ENCODE measurements at places on chromosomes 6 and 20.

DNA sequence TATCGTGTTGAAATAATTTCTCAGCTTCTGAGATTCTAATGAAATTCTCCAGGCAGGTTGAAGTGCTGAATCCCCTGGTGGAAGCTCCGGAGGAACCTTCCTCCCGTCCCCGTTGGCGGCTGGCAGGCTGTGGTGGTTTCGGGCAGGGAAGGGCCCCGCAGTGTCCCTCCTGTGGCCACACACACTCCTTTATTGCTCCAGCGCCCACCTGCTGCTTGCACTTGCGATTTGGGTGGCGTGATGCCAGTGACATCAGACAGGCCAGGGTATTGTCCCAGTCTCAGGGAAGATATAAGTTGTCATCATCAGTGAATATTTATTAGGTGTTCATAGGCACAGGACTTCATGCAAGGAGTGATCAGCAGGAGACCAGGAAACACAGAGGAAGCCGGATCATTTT is 530.4 kb downstream of the QKI start:
- DNase-seq: no peak

DNA sequence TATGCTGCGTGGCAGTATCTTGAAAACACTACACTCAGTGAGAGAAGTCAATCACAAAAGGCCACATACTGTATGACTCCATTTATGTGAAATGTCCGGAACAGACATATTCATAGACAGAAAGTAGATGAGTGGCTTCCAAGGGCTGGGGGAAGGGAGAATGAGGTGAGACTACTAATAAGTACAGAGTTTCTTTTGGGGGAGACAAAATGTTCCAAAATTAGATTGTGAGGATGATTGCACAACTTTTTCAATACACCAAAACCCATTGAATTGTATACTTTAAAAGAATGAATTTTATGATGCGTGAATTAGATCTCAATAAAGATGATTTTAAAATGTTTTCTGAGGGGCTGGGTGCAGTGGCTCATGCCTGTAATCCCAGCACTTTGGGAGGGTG is 9.2 kb upstream of the SPO11 start:
- no peak for DNase-seq

DNA sequence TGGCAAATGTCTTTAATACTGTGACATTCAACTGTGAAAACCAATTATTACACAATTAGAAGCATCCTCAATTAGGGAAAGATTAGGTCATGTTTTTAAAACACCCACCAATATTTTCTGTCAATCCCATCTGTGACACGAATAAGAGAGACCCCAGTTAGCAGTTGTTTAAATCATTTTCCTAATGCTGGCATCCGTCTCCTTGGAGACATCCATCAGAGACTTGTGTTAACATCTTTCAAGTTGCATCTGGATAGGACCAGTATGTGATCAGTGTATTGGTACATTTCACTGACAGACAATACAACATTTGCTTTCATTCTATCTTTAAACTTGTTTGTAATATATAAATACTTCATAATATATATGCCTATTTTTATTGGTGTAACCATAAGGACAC is 420.7 kb upstream of the RNF217 start:
- no peak for DNase-seq

DNA sequence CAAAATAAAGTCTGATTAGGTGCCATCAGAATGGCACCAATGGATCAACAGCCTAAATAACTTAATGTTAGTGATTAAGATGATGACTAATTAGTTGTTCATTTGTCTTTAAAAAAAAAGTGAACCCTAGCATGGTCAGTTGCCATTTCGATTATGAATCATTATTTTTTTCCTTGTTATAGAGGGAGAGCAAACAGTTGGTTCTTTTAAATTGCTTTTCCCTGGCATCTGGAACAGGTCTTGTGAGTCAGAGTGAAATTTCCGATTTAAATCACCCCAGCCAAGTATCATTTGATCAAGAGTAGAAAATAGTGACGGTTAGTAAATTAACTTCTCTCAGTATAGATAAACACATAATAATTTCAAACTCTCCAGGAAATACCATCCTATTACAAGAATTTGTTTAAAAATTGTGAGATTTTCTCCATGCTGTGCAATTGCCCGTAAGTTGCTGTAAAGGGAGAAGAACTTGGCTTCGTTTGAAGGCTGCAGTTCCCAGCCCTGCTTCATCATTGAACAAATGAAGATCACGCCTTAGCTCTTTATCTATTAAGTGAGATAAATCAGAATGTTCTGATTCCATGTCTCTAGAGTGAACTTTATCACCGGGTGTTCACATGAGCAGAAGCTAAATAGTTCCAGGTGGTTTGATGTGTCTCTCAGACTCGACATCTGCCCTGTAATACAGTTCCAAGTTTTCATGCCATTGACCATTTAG is 741.3 kb downstream of the DOK5 start:
- no peak for DNase-seq

DNA sequence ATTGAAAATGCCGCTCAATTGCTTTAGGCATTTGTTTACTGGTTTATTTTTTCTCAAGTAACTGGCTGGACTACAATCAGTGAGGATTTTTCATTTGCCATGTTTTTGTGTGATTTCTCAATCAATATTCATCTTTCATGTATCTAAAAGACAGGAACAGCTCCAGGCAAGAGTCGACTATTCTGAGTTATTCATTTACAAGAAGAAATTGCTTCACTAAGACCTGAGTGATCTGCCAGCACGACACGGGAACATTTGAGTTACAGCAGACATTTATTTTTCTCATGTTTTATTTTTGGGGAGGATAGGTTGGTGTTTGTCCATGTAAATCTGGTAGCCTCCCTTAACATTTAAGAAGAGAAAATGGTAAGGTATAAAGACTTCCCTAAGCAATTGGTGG is 124.1 kb downstream of the CBLN4 start:
- DNase-seq: no peak

DNA sequence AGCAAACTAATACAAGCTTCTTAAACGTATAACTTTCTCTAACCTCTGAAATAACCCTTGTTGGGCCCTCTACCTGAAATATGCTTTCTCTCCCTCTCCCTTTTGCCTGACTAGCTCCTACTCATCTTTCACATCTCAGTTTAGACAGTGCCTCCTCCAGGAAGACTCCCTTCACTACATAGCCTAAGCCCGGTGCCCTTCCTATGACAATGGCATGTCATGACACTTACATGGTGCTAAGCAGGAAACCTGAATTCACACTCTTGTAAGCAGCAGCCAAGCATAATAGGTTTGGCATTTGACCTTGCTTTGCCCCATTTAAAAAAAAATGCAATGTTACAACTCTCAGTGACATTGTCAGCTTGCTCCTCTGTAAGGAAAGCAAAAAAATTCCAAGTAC is 33.1 kb upstream of the FBXL4 start:
- no peak for DNase-seq

- DNase-seq: no peak
Observed at GRCh38 chr6:131924881-131925474, 26.2 kb downstream of the CCN2 start.

GRCh38 chr6:29933955-29934354 is 8.4 kb upstream of the HLA-A start:
- no peak for DNase-seq

DNA sequence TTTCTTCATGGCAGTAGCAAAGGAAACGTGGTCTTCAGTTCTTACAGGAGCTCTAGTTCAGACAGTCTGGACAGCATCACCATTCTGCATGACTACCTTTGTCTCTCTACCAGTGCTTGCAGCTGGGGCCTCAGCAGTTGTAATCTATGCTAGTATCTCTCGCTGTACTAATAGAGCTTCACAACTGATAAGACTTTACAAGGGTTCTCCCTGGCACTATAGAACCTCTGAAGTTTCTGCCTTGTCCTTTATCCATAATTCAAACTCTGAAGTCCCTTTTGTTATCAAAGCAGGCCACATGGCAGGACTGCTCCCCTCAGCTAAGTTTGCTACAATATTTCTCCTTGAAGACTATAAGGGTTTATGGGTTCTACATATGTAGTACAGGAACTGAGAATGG is 842.1 kb upstream of the ADGRB3 start:
- DNase-seq: no peak

DNA sequence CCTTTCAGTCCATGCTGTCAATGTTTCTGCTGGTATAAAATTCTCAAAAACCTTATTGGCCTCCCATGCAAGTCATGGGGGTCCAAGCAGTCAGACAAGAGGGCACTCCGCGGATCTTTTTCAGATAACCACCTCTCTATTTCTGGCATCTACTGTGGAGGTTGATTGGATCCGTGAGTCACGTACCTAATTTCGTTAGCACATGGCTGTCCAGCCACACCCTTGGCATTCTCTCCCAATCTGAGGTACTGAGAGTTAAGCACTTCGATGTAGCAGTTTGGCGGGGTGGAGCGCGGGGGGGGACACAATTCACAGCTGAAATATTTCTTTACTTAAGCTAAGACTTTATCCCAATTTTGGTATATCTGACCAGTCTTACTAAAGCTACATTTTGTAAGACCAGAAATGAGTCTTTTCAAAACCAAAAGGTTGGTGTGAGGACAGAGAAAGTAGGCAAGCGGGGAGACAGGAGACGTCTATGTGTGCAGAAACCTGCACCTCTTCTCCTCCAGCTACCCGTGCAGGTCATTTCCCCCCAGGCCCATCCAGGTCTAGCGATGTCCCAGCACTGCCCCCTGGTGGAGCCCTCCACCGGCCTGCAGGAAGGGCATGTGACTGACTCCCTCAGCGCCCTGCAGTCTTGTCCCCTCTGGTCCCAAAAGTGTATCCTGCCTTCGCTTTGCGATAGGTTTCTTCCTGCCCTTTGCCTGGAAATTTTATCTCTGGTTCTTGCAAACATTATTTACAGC is 113.1 kb downstream of the ADAT2 start:
- peak; percentile 66 for DNase-seq

GRCh38 chr6:108164815-108165706 is 761 bp upstream of the NR2E1 start:
- no peak for DNase-seq

DNA sequence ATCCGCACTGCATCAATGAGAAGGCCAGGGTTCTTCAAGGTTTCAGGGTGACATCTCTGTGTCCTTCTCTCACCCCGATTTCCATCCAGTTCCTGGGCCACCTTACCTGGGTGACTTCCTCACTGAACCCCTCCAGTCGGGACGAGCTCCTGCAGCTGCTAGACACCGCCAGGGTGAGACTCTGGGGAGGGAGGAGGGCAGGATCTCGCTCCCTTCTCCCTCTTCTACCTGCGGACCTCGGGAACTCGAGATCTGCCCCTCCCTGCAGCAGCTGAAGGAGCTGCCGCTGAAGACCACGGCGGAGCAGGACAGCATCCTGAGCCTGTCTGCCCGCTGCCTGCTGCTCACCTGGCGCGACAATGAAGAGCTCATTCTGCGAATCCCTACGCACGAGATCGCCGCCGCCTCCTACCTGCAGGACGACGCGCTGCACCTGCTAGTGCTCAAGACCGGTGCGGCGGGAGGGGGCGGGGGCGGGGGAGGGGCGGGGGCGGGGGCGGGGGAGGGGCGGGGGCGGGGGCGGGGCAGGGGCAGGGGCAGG is 7.5 kb downstream of the CCM2L start:
- no peak for DNase-seq

DNA sequence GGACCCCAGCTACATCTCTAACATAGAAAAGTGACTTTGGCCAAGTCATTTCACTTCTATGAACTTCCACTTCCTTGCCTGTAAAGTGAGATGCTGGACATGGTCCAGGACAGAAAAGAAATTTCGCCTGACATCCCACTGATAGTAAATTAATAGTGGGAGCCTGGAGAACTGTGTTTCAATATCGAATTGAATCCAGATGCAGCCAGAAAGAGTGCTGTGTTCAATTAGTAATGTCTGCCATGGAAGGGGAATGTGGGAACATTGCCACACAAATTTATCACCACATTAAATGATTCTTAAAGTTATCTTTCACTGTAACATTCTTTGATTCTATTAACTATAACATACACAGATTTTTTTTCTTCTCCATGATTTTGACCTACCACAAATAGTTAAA is 255.0 kb downstream of the HACE1 start:
- no peak for DNase-seq

- DNase-seq: no peak
Observed at GRCh38 chr6:6616656-6617055, 28.1 kb downstream of the LY86 start.

- no peak for DNase-seq
Observed at GRCh38 chr6:170147056-170147787, 143.7 kb downstream of the DLL1 start.

- DNase-seq: no peak
Observed at GRCh38 chr6:193180-193579, 99.1 kb upstream of the DUSP22 start.

GRCh38 chr6:135572051-135572450 is 74.5 kb upstream of the AHI1 start:
- DNase-seq: no peak

- no peak for DNase-seq
Observed at GRCh38 chr20:34575271-34575670, 16.8 kb downstream of the MAP1LC3A start.

DNA sequence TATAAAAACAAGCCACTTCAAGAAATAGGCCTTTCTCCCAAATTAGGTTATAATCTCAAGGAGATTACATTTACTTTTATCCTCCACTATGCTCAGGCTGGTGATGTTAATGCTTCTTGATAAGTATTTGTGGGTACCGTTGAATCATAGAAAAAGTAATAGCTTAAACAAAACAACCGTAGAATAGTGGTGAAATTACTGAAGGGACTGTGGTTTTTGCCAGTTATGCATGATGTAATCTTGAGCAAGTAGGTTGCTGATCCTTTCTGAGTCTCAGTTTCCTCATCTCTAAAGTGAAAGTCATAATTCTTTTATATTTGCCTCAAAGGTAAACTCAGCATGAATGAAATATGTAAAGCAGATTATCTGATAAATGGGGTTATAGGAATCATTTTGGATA is 187.3 kb upstream of the JAG1 start:
- DNase-seq: no peak

- DNase-seq: peak; percentile 36
Observed at GRCh38 chr6:41074692-41075436, 2.1 kb downstream of the NFYA start.

- no peak for DNase-seq
Observed at GRCh38 chr6:41162687-41163418, at the start of gene TREM2. Gene TREM2 (minus strand): TSS chr6:41163116. CDS start chr6:41163082, 34 bp downstream.

GRCh38 chr20:19257865-19258264 is 45.4 kb downstream of the SLC24A3 start:
- no peak for DNase-seq

DNA sequence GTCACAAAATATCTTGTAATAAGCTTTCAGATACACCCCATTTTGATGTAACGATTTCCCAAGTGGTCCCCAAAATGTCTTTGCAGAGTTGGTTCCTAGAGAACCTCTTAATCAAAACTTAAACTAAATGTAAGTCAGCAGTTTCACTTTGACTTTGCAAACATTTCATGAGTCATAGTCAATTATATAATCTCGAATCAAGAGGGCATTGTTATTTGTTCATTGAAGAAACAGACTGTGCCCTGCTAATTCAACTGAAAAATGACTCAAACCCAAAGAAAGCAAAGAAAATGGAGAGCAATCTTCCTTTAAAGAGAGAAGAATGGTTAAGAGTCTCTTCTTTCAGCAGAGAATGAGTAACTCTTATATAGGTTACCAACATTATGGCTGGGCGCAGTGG is 58.3 kb downstream of the IPCEF1 start:
- no peak for DNase-seq

- no peak for DNase-seq
Observed at GRCh38 chr6:161575523-161576254, 301.8 kb upstream of the AGPAT4 start.

GRCh38 chr6:43767553-43768505 is 2.2 kb upstream of the VEGFA start:
- DNase-seq: no peak

GRCh38 chr6:44582930-44583329 is 195.4 kb downstream of the CDC5L start:
- no peak for DNase-seq

GRCh38 chr20:44467289-44467883 is 8.3 kb upstream of the TTPAL start:
- DNase-seq: peak; percentile 80

GRCh38 chr6:118567974-118568373 is 19.9 kb downstream of the PLN start:
- no peak for DNase-seq
